ENCODE measurements at places on chromosomes 2 and 18. TPM values are rescaled to one million over a fixed set of nuclear protein-coding genes. Genes with fewer than 3 reads are reported as not detected.

PPP1R1C gene
- 0.79 TPM for total RNA-seq

EGR4 gene
- not detected for total RNA-seq

MAP3K19 gene
- 2.1 TPM for total RNA-seq

APOB gene
- total RNA-seq = 0.23 TPM

LIMS4 gene
- 2.0 TPM for total RNA-seq

FAM237A gene
- total RNA-seq = not detected

DNA sequence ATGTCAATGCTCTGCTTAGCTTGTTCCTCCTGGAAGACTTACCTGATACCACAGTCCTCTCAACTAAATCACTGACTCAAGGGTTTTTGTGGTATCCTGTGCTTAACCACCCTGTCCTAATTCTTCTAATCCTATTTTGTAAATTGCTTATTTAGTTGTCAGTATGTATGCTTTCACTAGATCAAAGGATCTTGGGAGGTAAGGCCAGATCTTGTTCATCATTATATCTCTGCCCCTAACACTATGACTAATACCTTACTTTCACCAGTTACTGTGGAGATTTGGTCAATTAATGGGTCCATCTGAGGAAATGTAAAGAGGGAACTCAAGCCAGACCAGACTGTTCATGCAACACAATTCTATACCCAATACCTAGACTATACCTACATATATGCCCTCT lies 203.2 kb downstream of the GULP1 start:
- DNase-seq = no peak

DNA sequence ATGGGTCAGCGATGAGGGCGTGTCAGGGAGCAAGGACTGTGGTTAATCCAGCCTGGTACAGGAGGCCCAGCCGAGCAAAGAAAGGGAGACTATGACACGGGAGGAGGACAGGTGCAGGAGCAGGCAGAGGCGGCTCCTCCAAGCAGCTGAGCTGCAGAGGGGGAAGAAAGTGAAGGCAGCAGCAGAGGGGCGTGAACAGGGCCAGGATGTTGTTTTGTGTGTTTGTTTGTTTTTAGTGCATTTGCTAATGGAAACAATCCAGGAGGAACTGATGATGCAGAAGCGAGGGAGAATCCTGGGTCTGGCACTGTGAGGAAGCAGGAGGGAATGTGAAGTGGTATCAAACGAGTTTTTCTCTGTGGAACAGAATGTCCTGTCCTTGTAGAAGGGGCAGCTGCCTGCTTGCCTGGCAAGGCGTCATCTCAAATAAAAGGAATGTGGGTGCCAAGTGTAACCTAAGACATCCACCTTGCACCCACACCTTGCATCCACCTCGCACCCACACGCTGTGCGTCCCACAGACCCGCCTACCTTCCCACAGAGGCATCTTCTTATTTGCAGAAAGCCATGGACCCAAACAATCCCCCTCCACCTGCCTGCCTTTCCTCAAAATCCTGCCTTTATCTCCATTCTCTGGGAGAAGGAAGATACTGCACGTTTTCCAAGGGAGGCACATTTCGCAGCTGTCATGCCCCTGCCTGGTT lies 134.8 kb downstream of the SH3BP4 start:
- no peak for DNase-seq

- no peak for DNase-seq
Measured at GRCh38 chr2:9307535-9307934, 100.9 kb downstream of the ASAP2 start.

DNA sequence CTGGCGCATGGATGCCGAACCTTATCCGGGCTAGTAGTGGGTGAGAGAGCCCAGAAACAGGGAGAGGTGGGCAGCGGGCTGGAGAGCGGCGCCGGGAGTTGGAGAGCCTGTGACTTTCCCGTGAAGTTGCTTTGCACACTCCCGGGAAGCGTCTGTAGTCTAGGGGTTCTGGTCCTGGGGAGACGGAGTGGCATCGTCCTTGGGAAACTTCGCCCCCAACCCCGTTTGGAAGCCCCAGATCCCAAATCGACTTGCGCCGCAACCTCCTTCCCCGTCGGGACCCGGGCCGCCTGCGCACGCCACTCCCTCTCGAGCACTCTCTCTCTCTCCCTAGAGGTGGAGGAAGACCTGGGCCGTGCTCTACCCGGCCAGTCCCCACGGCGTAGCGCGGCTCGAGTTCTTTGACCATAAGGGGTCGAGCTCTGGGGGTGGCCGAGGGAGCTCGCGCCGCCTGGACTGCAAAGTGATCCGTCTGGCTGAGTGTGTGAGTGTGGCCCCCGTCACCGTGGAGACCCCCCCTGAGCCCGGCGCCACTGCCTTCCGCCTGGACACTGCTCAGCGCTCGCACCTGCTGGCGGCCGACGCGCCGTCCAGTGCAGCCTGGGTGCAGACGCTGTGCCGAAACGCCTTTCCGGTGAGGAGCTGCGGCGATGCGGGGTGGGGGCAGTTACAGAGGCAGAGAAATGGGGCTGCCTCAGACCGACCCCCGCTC lies 456 bp downstream of the DOK1 start:
- no peak for DNase-seq

DNA sequence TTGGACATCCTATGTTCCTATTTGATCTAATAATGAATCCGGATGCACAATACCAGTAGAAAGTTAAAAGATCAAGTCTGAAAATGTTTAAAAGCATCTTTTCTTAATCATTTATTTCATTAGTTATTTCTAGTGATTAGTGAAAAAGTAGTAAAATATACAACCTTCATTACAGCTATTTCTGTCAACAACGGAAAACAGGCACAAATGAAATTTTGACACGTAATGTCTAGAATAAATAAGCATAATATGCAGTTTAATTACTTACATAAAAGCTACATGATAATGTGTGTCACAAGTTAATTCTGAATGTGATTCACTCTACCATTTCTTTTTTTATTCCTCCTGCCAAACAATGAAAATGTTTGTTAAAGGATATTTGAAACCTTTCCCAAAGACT lies 216.1 kb downstream of the MYCN start:
- DNase-seq = no peak

DNA sequence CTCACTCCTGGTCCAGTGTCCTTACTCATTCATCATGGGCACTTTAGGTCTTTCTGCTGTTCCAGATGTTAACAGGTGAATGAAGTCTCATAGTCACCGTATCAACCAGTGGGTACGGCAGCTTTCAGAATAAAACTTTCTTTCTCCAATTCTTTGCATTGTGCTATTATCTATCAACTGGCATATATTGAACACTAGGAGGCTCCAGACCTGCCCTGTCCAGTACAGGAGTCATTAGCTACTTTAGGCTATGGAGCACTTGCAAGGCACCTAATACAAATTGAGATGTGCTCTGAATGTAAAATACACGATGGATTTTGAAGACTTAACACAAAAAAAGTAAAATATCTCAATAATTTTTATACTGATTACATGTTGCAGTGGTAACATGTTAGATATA lies 43.2 kb upstream of the NEB start:
- no peak for DNase-seq

DNA sequence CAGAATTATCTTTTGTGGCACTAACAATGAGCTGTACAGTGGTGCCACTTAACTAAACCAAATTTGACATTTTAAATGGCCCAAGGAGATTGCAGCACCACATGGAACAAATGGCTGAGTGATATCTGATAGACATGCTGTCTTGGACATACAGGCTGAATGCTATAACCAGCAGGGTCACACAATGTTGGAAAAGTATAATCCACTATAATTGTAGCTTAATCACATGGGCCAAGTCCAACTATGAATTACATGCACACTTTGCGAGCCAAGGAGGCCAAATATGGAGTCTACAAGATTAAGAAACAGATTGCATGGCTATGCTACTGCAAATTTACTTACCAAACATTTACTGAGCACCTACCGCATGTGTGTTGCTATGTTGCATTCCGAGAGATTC lies 69.0 kb downstream of the AOX1 start:
- no peak for DNase-seq

DNA sequence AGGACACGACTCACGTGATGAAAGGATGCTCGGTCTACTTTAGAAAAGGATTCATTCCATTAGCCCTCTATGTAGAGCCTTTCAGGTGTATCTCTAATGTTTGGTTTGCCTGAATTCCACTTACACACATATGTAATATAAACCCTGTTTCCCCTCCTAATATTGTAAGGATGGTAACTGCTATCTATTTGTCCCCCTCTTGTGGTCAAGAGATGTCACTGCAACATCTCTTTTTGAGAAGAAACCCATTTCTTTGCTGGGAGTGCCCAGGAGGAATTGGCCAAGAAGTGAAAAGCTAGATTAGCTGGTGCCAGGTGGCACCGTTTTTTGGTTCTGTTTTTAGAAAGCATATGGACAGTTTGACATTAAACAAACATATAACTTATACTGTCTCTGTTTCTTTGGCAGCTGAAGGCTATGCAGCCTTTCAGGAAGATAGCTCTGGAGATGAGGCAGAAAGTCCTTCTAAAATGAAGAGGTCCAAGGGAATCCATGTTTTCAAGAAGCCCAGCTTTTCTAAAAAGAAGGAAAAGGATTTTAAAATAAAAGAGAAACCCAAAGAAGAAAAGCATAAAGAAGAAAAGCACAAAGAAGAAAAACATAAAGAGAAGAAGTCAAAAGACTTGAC lies 41.2 kb downstream of the RALBP1 start:
- DNase-seq = no peak

DNA sequence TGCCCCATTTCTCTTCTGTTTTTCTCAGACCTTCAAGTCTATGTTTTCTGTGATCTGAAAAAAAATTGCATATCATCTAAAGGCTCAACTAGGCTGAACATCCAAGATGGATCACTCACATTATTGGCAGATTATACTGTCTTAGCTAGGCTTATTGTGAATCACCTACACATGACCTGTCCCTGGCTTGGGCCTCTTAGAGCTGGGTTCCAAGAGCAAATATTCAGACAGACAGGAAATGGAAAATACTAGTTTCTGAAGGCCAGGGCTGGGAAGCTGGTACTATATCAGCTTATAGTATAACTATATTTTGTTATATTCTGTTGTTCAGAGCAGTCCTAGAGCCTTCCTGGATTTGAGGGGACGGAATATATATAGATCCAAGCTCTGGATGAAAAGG lies 90.3 kb downstream of the PIK3C3 start:
- no peak for DNase-seq

GRCh38 chr18:9025091-9025838 lies 77.2 kb upstream of the NDUFV2 start:
- DNase-seq = no peak

Measured in left lung (tissue), 14 donors.